Type B pancreatic cell (in vitro differentiated cells): ENCODE measurements at places on chromosomes 16 and 17.

- DNase-seq, result no peak
Observed at GRCh38 chr16:75385507-75386152, 47.7 kb downstream of the CFDP1 start.

DNA sequence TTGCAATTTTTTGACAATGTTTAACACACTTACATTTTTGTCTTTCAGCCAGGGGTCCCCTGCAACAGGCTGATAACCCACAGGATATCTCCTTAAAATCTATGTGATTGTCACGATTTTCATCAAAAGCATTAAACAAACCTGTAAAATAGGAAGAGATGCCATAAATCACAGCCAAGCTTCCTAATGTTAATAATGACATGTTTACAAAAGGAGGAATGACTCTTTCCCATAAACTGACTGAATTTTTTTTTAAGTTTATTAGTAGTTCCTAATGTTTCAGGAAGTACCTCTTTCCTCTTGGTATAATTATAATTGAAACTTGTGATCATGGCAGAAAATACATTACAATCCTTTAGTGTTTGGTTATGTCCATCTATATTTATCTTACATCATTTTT lies 119.6 kb downstream of the CA4 start:
- no peak for DNase-seq

GRCh38 chr17:2292100-2292499 lies 11.5 kb downstream of the SMG6 start:
- DNase-seq, result no peak

DNA sequence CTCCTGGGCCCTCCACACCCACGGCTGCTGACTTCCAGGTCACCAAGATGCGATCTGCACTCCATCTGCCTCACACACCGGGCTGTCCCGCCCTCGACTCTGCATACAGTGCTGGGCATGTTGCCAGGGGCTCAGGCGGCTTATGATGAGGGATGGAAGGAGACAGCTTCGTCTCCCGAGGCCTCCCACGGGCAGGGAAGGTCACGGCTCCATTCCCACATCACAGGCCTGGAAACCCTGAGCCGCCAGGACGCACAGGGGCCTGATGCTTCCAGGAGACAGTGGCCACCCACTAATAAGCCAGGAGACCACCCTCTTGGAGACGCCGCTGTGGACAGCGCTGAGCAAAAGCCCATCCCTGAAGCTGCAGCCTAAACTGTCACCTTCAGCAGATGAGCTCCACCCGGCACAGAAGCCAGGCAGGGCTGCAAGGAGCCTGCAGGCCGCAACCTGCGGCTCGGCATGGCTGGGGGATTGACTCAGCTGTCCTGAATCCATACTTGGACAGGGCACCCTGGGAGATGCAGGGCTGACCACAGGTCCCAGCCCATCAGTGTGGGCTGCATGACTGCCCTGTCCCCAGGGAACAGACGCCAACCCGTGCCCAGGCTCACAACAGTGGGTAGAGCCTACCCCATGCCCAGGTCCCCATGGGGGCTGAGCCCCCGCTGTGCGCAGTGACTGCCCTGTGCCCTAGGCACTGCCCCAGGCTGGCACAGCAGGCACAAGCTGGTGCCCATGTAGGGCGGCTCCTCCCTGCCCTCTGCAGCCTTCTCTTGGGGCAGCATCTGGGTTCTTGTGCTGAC lies 34.4 kb downstream of the SLC7A5 start:
- no peak for DNase-seq

- DNase-seq, result no peak
Observed at GRCh38 chr16:8622315-8622656, 788 bp downstream of the METTL22 start.

DNA sequence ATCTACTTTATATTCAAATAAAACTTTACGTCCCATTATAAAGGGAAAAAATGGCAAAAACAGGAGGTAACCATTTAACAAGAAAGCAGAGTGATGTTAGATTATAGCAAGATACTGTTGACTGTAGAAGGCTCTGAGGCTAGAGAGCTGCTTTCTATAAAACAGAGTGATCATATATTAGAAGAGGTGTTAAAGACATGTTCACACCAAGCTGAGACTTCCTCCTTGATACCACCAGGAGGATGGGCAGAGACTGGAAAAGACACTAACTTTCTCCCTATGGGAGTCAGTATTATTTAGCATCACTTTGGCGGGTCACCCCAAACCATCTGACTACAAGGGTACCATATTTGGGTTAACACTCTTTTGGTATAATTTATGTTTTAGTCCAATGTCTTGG lies 687 bp upstream of the CIITA start:
- no peak for DNase-seq

- DNase-seq, result peak; percentile 94
Observed at GRCh38 chr16:2513405-2514332, at the start of gene ATP6V0C. Gene ATP6V0C, plus strand, starts transcription at chr16:2513952. Its CDS starts 152 bp downstream, at chr16:2514104.

GRCh38 chr16:13919330-13919682 lies 648 bp upstream of the ERCC4 start:
- no peak for DNase-seq

DNA sequence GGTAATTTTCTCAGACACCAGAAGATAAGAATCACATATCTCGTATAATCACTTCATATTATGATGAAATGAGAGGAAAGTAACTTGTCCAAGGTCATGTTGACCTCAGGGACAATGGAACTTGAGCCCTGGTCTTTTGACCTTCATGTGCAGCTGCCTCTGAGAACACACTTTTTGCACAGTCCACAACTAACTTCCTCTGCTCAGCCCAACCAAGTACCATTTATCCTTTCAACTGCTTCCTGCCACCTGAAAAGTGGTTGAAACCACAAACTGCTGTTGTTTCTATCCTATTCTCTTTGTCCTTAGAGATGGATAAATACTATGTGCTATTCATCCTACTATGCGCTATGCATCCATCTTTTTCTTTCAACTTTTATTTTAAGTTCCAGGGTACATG lies 2.3 kb upstream of the CCL1 start:
- no peak for DNase-seq

- no peak for DNase-seq
Observed at GRCh38 chr17:60491771-60492170, 34.3 kb downstream of the APPBP2 start.

DNA sequence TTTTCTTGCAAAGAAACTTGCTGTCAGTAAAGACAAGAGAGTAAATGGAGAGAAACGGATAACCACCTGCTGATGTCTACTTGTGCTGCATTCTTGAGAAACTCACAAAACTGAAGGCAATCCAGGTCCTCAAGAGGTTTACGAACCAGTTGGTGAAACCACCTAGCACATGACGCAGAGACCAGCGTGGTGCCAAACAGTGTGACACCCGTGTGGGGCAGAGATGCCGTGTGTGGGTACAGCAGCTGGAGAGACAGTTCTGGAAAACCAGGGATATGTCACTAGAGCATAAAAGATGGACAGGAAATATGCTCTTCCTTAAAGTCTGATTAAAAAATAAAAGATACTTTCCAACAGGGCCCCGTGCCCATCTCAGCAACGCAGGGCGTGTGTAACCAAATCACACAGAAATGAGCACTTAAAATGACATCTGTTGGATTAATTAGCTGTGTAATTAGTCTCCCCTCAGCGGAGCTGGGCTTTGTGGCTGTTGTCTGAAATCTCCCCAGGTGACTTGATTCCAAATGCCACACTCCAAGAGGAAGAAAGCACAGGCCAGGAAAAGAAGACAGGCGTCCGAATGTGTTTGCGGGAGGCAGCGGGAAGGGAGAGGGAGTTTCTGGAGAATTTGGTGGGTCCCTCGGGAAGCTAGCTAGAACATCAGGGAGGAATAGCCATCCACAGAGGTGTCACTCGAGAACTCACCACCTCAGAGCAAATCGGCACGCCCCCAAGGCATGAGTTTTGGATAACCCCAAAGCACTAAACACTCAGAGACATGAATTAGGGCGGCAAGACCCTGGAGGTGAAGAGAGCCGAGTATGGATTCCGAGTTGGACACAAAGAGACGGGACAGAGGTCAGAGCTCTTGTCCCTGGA lies 109.8 kb downstream of the ZFHX3 start:
- no peak for DNase-seq

GRCh38 chr17:58576679-58577367 lies 62.4 kb upstream of the MTMR4 start:
- DNase-seq, result no peak

GRCh38 chr17:15777717-15778116 lies 45.6 kb downstream of the TBC1D26 start:
- no peak for DNase-seq

DNA sequence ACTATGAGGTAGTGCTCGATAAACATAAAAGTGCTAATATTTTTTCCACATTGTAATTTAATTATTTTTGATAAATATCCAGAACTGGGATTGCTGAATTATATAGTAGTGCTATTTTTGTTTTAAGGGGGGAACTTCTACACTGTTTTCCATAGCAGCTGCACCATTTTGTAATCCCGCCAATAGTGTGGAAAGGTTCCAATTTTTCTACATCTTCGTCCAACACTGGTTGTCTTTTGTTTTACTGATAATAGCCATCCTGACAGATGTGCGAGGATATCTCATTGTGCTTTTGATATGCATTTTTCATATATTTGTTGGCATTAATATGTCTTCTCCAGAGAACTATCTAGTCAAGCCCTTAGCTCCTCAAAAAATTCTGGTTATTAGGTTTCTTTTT lies 259.6 kb upstream of the KCNJ16 start:
- no peak for DNase-seq

GRCh38 chr17:79424471-79425185 lies 186.2 kb downstream of the RBFOX3 start:
- no peak for DNase-seq

DNA sequence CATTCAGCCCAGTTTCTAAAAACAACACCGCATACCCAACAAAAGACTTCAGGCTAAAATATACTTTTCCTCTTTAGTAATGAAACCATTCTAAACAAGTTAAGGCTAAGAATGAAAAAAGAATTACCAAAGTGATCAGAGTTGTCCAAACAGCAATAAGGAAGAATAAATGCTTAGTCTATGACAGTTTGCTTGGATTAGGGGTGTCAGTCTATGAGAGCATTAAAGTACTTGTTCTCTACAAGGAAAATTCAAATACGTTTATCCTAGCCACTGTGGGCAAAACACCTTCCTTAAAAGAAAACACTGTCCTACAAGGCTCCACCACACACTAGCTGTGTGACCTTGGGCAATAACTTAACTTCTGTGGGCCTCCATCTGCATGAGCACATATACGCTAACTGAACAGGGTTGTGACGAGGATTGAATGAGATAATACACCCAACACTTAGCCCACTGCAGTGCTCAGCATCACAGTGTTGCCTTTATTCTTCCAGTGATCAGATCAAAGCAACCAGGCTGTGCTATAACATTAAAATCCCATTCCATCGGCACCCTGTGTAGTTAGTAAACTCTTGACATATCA lies 53.6 kb downstream of the TEX2 start:
- no peak for DNase-seq

DNA sequence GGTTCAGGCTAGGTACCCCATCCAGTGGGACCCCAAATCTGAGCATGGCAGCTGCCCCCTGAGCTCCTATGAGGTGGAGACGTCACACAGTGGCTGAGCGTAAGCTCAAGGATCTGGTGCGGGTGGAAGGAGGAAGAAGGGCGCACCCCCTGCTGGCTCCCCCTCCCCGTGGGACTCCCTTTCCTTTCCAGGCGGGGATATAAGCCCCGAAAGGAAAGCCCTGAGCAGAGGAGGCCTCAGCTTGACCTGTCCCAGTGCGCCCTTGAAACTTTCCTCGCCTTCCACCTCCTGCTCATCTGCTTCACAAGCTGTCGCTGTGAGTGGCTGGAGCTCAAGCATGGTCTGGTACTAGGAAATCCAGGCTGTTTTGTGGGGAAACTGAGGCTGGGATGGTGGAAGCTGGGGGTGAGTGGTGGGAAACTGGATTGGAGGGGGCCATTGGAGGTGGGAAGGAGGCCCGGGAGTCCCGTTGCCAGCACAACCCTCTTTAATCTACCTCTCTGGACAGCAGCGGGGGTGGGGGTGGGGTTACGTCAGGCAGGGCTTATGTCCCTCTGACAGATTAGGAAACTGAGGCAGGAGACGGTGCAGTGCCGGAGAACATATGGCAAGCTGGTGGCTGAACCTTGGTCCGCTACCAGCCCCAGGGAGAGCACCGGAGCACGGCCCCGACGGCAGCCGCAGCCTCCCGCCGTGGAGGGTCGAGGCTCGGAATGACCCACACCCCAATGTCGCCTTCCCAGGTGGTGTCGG lies 92.3 kb upstream of the TMEM97 start:
- no peak for DNase-seq

GRCh38 chr17:38601539-38602351 lies 4.0 kb downstream of the SRCIN1 start:
- no peak for DNase-seq

- no peak for DNase-seq
Observed at GRCh38 chr16:6837722-6838121, 494.9 kb upstream of the RBFOX1 start.

GRCh38 chr16:57244463-57244766 lies 644 bp upstream of the ARL2BP start:
- no peak for DNase-seq

DNA sequence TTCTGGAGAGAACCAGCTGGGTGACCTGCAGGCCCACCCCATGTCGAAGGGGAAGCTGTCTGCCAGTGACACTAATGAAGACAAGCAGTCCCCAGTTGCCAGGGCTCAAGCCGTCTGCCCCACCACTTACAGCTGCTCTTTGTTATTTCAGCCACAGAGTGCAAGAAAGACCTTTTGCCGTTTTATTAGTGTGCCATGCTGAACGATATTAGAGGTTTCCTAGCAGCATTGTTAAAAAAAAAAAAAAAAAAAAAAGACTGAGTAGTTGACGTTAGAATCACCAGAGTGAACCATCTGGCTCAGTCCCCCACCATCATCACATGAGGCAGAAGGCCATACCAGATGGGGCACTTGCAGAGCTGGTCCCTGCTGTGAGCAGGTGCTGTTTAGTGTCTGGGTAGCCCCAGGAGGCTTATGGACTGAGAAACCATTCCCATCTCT lies 26.5 kb upstream of the SLC39A11 start:
- DNase-seq, result no peak

DNA sequence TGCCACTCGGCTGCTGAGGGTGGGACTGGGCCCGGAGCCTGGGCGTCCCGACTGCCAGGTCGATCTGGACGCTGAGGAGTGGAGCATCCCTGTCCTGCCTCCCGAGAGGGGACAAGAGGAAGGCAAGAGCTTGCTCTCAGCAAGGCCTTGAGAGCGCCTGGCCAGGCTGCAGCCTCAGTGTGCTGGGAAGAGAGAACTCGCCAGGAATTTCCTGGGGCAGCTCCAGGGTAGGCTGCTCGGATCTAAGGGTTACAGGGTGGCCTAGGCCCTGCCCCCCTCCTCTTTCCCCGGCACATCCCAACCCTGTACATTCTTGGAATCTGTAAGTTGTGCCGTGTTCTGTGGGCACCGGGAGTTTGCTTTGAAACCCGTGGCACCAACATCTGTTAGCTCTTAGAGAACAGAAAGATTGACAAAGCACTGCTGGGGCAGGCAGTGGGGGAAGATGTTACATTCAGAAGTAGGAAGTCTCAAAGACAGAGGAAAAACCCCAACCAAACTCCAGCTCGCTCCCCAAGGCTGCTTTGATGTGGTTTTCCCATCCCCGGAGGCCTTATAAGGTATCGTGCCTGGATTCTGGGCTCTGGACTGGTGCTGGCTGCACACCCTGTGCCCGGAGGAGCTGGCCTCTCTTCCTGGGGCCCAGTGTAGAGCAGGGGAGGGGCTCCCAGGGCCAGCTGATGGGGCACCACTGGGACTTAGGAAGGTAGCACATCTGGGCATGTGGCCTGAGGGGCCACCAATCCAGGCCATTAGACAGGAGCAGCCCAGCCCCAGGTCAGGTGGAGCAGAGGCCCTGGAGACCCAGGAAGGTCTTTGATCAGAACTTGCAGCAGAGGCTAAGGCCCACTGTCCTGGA lies 55.2 kb downstream of the NKD1 start:
- DNase-seq, result no peak
